ENCODE measurements at places on chromosomes 2 and 18.

DNA sequence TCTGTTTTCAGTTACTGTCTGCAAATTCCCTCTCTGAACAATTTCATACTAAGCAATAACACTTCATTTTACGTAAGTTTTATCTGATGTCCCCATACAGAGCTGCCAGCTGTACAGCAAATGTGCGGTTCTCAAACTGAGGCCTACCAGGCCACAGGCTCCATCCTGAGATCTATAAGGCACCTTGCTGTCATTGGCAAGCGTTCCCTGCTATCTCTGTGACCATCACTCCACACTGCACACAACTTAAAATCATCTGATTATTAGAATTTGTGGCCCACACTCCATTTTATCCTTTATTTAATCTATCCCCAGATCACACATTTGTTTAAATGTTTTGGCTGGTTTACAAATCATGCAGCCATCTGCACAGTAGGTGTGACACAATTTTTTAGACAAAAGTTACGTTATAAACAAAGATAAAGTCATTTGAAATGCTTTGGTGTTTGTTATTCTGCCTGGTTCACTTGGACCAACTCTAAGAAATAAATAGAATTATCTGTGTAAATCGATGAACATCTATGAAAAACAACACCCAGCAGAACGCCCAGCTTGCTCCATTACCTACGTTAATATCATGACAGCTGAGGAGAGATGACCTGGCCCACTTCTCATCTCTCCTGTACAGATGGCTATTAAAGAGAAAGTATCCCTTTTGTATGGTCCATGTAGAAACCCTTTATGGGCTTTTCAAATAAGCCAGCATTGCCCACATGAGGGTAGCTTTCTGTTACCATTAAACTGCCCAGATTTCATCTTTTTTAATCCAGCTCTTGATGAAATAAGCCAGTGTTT is 162.4 kb downstream of the ZNF521 start:
- DNase-seq: no peak

- DNase-seq: no peak
Observed at GRCh38 chr18:55818284-55818683, 230.3 kb upstream of the TCF4 start.

GRCh38 chr2:178531168-178531567 is 50.9 kb downstream of the PLEKHA3 start:
- no peak for DNase-seq

DNA sequence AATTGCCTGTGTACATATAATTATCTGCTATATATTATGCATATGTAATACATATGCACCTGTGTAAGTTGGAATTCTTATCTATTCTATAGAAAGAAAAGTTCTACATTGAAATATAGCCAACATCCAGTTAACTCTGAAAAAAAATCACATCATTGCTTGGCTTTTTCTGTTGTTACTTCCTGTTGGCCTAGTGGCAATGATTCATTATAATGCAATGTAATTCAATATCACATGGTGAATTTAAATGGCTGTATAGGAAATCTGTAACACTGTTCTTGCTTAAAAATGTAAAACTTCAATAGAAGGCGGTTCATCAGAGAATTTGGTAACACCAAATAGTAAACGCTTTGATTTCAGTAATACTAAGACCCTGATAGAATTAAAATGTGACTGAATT is 44.5 kb upstream of the MAP4K3 start:
- no peak for DNase-seq

DNA sequence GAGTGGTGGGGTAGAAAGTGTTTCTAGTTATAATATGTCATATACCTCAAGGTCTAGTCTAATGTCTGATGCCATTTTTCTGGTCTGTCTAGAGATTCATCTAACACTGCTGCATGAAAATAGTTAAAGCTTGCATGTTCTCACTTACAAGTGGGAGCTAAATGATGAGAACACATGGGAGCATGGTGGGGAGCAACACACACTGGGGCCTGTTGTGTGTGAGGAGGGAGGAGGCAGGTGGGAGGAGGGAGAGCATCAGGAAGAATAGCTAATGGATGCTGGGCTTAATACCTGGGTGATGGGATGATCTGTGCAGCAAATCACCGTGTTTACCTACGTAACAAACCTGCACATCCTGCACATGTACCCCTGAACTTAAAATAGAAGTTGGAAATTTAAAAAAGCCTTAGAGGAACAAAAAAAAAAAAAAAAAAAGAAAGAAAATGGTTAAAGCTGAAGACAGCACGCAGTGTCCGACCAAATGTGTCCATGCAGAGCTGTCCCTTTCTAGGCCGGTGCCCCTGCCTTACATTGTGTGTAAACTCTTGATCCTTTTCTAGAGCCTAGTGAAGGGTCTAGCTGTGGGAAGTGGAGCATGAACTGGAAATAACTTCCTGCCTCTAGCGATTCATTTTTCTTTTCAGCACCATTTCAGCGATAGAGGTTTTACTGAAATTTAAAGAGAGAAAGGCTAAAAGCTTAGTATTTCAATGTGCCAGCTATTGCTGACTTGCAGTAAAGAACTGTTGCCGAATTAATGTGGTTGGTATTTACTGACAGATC is 94.0 kb downstream of the FMNL2 start:
- DNase-seq: no peak

GRCh38 chr2:9690252-9690651 is 59.5 kb upstream of the YWHAQ start:
- no peak for DNase-seq

GRCh38 chr2:81283081-81283480 is 978.5 kb upstream of the LRRTM1 start:
- DNase-seq: no peak

GRCh38 chr2:164913640-164914350 is 41.5 kb downstream of the SLC38A11 start:
- no peak for DNase-seq

- no peak for DNase-seq
Observed at GRCh38 chr2:45879406-45879805, 227.9 kb downstream of the PRKCE start.

GRCh38 chr2:239372835-239373234 is 28.0 kb downstream of the HDAC4 start:
- DNase-seq: no peak

DNA sequence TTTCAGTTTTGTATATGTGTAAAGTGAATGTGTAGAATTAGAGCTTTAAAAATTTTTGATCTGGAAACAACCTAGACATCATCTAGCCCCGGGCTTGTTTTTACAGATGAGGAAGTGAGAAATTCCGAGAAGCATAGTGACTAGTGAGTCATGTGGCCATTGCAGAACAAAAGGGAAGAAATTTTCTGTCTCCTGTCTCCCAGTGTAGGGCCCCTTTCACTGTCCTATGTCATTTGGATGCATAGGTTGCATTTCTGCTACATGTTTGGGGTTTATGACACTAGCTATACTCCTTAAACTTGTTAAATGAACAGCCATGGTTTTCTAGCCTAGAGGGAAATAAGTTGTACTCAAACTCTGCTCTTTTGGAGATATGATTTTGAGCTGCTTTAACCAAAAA is 84.6 kb downstream of the PLCL1 start:
- no peak for DNase-seq

- DNase-seq: no peak
Observed at GRCh38 chr2:150167711-150168110, 319.8 kb downstream of the RND3 start.

- no peak for DNase-seq
Observed at GRCh38 chr2:130915149-130915548, 78.4 kb downstream of the ARHGEF4 start.

DNA sequence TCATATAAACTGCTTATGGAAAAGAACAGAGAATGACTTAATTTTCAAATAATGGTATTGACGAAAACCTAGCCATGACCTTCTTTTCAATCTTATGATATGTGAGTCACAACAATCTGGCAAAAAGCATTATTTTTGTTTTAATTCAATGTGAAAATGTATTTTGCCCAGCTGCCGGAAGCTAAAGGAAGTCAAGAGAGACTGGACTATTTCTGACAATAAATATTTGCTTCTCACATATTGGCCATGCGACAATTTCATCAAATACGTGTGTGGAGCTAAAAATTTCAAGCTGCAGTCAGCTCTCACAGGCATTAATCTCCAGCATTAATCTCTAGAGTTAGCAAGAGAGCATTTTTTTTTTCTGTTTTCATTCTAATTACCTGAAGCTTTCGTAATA is 881.0 kb downstream of the CPS1 start:
- no peak for DNase-seq

DNA sequence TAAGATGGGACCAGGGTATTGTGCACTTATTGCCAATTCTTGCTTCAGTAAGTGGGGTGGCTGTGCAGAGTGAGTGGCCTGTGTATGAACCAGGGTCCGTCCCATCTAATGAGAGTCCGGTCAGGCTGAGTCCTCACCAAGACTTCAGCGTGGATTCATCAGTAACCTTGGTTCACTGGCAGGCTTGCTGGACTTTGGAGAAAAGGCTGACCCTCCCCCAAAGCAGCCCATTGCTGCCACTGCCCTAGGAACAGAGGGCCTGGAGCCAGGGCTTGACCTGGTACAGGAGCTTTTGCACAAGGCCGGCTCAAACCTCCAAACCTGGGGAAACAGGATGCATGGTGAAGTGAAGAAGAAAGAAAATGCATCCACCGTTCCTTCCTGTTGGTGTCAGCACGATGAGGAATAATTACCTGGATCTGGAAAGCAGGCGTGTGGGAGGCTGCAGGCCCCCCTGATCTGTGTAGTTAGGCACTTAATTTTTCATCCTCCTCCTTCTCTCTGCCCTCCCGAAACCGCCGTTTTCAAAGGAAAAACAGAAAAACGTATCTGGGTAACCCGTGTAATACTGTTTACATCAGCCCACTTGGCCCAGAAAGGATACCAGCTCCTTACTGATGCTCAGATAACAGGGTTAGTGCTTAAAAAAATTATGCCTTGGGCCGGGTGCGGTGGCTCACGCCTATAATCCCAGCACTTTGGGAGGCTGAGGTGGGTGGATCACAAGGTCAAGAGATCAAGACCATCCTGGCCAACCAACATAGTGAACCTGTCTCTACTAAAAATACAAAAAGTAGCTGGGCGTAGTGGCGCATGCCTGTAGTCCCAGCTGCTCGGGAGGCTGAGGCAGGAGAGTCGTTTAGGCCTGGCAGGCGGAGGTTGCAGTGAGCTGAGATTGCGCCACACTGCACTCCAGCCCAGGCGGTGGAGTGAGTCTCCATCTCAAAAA is 147.7 kb downstream of the TGIF1 start:
- DNase-seq: no peak

DNA sequence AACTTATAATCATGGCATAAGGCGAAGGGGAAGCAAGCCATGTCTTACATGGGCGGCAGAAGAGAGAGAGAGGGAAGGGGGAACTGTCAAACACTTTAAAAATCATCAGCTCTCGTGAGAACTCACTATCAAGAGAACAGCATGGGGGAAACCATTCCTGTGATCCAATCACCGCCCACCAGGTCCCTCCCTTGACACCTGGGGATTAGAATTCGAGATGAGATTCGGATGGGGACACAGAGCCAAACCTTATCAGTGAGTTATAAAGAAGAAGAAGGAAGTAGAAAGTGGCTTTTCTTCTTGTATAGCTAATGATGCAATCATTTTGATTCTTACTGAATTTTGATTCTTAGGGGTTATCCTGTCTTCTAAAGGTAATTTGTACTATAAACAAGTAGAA is 51.4 kb downstream of the SMCHD1 start:
- no peak for DNase-seq

- DNase-seq: no peak
Observed at GRCh38 chr18:61926532-61926931, 33.7 kb upstream of the RNF152 start.

DNA sequence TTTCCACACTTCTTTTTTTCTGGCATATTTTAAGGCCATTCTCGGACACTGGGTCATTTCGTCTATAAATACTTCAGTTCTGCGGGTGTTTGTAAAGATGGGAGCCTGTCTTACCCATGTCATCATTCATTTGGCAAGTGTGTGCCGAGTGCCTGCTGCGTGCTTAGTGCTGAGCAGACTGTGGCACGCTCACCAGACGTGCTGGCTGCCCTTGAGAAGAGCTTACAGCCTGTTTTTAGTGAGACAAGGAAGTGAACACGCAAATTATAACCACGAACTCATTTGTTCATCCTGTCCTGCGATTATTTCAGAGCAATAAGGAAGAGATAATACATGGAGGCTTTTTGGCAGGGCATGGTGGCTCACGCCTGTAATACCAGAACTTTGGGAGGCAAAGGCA is 10.4 kb upstream of the STON1 start:
- no peak for DNase-seq

DNA sequence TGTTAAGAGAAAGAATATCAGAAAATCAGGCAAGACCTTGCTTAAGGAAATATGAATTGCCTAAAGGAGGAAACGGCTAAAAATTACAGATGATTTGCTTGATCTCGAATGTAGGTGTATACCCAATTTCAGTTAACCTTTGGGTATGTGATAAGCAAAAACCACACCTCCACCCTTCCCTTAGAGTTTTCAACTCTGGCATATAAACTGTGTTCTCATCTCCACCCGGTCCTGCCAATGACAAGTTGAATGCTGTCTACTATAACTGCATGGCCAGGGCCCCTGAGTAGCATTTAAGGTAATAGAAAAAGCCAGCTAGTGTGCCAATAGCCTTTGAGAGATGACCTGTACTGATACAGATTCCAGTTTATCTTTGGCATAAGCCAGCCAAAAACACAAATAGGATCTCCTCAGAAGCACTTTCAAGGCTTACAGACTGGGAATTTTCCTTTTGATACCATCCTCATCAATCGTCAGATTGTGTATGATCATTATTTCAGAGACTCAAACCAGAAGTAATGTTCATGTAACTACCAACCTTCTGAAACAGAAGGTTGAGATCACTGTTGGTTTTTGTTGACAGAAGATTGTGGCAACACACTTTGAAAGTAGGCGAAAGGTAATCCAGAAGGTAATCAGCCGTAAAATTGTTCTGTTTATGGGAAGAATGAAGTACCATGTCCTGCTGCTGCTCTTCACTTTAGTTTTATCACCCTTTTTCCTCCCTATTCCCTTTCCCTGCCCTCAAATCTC is 163.1 kb downstream of the GFPT1 start:
- no peak for DNase-seq

DNA sequence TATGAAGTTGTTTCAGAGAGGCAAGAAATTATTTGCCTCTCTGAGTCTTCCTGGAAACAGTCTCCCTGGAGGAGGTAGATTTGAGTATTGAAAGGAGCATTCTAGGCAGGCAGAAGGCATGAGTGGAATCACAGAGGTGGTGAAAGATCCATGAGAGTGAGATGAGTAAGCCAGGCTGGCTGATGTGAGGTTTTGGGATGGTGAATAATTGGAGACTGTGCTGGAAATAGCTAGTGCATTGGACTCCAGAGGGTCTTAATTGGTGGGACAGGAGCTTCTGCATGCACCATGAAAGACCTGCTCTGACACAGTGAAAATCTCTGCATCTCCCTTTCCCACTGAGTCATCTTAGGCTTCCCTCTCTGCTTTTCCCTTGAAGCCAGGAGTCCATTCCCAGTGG is 46.3 kb downstream of the CDC42EP3 start:
- DNase-seq: no peak

DNA sequence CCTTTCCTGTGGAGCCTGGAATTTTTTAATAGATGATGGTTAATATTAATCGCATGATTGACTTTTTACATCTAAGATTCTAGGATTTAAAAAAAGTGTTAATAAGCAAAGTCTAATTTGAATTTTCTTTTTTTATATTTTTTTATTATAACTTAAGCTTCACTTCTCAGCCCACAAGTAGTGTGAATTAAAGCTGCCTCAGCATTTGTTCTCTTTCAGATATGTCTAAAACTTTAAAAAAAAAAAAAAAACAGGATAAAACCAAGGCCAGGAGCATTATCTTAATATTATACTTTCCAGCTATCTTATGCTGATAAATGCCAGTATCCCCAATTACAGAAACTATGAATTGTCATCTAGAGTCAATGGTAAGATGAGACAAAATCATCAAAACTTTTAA is 109.7 kb downstream of the CD226 start:
- DNase-seq: no peak
